Left lung (tissue), 14 donors: ENCODE measurements at places on chromosomes 2 and 18.
A peak's percentile ranks its signal among the peaks of the same experiment; 100 is the strongest.

GRCh38 chr18:43789234-43790000, 512.1 kb upstream of the SYT4 start:
- H3K36me3 ChIP-seq = no peaks in the 10 kb centered on the region
- H3K27ac ChIP-seq = no peak overlapping the region
- H3K4me3 ChIP-seq = no peak overlapping the region
- H3K27me3 ChIP-seq = no peaks in the 10 kb centered on the region

GRCh38 chr2:241853651-241854341, 4.9 kb downstream of the PDCD1 start:
- no peak for DNase-seq
- H3K27ac ChIP-seq = no peak overlapping the region
- H3K4me3 ChIP-seq = no peak overlapping the region

- H3K36me3 ChIP-seq = no peaks in the 10 kb centered on the region
- no peak overlapping the region for H3K4me3 ChIP-seq
- no peak for DNase-seq
Measured at GRCh38 chr2:205781244-205781931, 99.1 kb downstream of the NRP2 start.

GRCh38 chr2:219042750-219043149, 1.4 kb upstream of the CFAP65 start:
- H3K4me1 ChIP-seq = no peaks in the 10 kb centered on the region
- H3K27me3 ChIP-seq = peaks cover 19% of the 10 kb centered on the region
- H3K4me3 ChIP-seq = no peak overlapping the region
- H3K27ac ChIP-seq = no peak overlapping the region
- DNase-seq = no peak
- no peaks in the 10 kb centered on the region for H3K36me3 ChIP-seq

DNA sequence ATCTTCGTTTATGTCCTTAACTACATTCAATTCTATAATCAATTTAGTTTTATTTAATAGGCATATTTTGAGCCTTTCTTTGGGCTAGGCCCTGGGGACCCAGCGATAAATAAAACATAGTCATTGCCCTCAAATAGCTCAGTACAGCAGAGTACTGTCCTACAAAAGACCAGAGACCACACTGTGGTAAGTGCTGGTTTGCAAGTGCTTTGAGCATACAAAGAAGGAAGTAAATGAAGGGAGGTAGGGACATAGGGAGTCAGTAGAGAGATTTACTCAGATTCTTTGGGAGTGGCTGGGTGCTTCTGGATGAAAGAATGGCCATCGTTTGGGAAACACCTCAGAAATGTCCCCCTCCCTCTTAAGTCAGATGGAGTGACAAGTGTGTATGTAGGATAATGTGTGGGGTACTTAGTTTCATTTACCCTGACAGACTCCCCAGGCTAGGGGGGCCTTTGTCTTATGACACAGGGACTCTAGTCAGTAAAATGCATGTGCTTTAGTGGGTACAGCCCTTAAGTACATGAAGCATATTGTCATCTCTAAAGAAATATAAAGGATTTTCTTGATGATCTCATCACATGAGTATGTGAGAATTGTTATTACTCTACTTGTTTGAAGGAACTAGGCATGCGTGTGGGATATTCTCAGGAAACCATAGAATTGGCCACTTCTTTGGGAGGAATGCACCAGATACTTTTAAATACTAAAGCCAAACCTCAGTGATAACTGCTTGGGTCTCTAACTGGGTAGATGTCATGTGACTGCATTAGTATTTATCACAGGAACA, 35.1 kb downstream of the MAPRE2 start:
- H3K4me1 ChIP-seq = peaks cover 32% of the 10 kb centered on the region
- H3K4me3 ChIP-seq = no peak overlapping the region
- H3K27ac ChIP-seq = no peak overlapping the region
- H3K27me3 ChIP-seq = no peaks in the 10 kb centered on the region
- no peaks in the 10 kb centered on the region for H3K36me3 ChIP-seq

DNA sequence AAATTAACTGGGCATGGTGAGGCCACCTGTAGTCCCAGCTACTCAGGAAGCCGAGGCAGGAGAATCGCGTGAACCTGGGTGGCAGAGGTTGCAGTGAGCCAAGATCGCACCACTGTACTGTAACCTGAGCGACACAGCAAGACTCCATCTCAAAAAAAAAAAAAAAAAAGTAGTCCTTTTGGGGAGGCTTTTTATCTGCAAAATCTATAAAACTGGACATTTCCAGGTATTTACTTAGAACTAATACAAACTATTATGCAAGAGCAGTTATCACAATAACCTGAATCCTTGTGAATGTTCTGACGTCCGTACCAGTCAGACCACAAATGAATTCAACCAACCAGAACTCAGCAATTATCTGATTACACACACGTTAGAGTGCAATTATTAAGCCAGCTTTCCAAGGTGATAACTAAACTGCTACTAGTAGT, 8.8 kb upstream of the RAPH1 start:
- H3K4me1 ChIP-seq = no peaks in the 10 kb centered on the region
- H3K27ac ChIP-seq = no peak overlapping the region
- H3K27me3 ChIP-seq = no peaks in the 10 kb centered on the region
- no peak for DNase-seq
- no peaks in the 10 kb centered on the region for H3K36me3 ChIP-seq
- H3K4me3 ChIP-seq = no peak overlapping the region

- no peak overlapping the region for H3K27ac ChIP-seq
- H3K4me1 ChIP-seq = no peaks in the 10 kb centered on the region
- H3K27me3 ChIP-seq = no peaks in the 10 kb centered on the region
- DNase-seq = no peak
Measured at GRCh38 chr2:200223205-200223784, 83.2 kb upstream of the SPATS2L start.

- no peaks in the 10 kb centered on the region for H3K36me3 ChIP-seq
- no peak for DNase-seq
- H3K4me1 ChIP-seq = no peaks in the 10 kb centered on the region
- H3K27me3 ChIP-seq = no peaks in the 10 kb centered on the region
Measured at GRCh38 chr2:40558761-40559160, 106.9 kb upstream of the SLC8A1 start.

DNA sequence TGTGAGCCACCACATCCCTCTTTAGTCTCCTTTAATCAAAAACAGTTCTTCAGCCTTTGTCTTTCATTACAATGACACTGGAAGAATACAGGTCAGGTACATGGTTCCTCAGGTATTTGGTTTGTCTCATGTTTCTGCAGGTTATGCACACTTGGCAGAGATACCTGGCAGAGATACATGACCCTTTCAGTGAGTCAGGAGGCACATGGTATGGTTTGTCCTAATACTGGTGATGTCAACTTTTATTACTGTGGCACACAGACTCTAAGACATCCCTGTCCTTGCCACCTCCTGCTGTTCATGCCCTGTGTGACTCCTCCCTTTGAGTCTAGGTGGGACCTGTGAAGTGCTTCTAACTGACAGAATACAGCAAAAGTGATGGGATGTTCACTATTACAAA, 58.4 kb downstream of the SPIRE1 start:
- peaks cover 21% of the 10 kb centered on the region for H3K4me1 ChIP-seq
- H3K27me3 ChIP-seq = no peaks in the 10 kb centered on the region
- DNase-seq = no peak

DNA sequence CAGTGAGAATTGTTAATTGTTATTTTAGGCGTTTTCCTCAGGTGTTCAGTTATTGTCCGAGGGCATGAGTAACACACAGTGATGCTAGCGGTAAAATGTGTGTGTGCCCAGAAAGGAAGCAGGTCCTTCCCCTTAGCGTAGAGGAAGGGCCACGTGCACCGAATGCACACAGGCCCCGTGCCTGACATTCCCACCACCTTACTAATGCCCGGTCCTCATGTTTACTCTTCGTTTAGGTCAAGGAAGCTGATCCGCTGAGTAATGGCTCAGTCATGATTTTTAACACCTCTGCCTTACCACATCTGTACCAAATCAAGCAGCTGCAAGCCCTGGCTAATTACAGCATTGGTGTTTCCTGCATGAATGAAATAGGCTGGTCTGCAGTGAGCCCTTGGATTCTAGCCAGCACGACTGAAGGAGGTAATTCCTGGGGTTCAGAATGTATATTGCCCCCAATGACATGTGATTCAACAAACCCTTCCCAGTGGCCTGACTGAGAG, 76.7 kb downstream of the MERTK start:
- peaks cover 8% of the 10 kb centered on the region for H3K4me1 ChIP-seq
- DNase-seq = no peak
- H3K27me3 ChIP-seq = no peaks in the 10 kb centered on the region
- H3K36me3 ChIP-seq = peaks cover 40% of the 10 kb centered on the region

DNA sequence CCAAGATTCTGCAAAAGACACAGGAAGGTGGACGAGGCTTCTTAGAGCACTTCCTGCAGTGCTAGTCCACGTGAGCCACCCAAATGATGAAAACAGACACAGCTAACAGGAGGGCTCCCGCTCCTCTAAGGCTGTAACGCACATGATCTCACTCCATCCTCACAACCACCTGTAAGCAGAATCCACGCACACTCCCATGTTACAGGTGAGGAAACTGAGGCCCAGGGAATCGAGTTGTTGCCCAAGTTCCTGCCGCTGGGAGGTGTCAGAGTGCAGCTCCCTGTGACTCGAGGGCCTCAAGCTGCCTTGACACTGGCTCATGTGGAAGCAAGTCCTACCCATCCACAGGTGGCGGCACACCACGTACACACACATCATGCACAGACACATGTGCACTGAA, 4.4 kb downstream of the DNMT3A start:
- peaks cover 12% of the 10 kb centered on the region for H3K4me1 ChIP-seq
- no peak overlapping the region for H3K4me3 ChIP-seq
- H3K27ac ChIP-seq = no peak overlapping the region
- DNase-seq = no peak

DNA sequence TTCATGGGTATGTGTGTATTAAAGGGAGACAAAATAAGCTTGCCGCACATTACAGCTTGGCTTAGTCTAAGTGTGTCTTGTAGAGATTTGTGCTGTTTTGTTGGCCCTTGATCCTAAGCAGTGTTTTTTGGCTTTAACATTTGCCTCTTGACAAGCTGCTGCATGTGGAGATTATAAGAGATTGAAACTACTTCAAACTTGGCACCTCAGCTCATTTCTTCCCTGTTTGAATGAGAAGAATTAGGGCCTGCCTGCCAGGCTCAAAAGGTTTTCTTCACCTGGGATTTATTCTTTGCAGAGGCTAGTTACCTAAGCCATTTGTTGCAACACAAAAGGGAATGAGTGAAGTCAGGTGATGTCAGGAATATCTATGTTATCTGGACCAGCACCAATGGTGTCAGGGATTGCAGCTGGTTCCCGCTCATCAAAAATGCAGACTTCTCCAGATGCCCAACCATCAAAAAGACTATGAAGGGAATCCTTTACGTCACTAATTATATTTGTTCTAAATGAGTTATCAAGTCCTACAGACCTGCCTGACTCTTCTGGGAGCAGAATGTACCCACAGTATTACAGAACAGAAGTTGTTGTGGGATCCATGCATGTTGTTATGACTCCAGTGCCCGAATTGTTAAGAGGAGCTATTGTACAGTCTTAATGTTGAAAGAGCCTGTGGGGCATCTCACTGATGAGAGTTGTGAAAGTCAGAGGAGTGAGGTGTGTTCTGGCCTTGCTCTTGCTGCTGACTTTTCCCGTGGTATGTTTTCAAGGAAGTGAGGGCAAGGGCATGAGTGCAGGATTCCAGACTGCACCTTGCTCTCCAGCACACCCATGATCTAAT, 31.0 kb downstream of the ABCA12 start:
- no peaks in the 10 kb centered on the region for H3K36me3 ChIP-seq
- H3K4me1 ChIP-seq = no peaks in the 10 kb centered on the region
- H3K27me3 ChIP-seq = no peaks in the 10 kb centered on the region
- H3K4me3 ChIP-seq = no peak overlapping the region
- DNase-seq = peak; percentile 18

DNA sequence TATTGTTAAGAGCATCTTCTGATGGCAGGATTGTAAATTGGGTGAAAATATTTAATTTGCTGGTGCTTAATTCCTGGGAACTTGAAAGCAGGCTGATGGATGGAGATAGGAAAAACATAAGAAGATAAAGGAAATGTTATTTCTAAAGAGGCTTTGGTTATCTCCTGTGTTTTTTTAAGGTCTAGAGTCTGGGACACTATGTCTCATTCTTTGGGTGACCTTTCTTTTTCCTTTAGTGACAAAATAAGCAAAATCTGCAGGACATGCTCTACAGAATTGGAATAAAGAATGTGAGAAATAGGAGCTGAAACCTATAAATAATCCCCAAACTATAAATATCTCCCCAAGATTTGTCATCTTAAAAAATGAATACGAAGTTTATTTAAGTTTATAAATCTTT, 241.7 kb downstream of the DSC3 start:
- no peak overlapping the region for H3K27ac ChIP-seq
- no peaks in the 10 kb centered on the region for H3K27me3 ChIP-seq
- no peaks in the 10 kb centered on the region for H3K4me1 ChIP-seq
- no peak overlapping the region for H3K4me3 ChIP-seq

- no peaks in the 10 kb centered on the region for H3K27me3 ChIP-seq
- H3K4me1 ChIP-seq = no peaks in the 10 kb centered on the region
- no peak overlapping the region for H3K27ac ChIP-seq
- DNase-seq = no peak
Measured at GRCh38 chr2:204187229-204188083, 250.9 kb downstream of the ICOS start.

DNA sequence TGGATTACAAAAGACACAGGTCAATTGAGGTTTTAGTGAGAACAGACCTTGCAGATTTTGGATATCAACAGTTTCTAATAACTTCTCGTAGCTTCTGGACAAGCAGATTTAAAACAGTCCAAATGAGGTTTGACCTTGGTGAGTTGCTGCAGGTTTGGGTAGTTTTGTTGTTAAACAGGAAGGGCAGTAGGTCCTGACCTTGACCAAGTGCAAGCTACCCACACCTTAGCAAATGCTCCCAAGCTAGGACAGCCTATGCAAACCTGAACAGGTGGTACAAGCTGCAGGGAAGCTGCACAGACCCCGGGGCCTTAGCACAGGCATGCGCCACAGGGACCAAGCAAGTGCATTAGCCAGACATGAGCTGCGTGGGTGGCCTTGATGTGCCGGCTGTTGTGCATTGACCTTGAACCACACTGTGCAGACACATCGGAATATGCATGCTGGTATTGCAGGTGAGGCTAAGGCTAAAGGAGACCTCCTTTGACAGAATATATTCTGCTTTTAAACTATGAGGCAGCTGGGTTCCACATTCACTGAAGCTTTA, 40.2 kb upstream of the AGAP1 start:
- DNase-seq = no peak
- H3K27me3 ChIP-seq = no peaks in the 10 kb centered on the region
- H3K4me1 ChIP-seq = no peaks in the 10 kb centered on the region
- H3K36me3 ChIP-seq = no peaks in the 10 kb centered on the region
- H3K4me3 ChIP-seq = no peak overlapping the region
- no peak overlapping the region for H3K27ac ChIP-seq

GRCh38 chr2:200156166-200156835, 150.2 kb upstream of the SPATS2L start:
- no peaks in the 10 kb centered on the region for H3K36me3 ChIP-seq
- H3K27ac ChIP-seq = no peak overlapping the region
- no peak overlapping the region for H3K4me3 ChIP-seq
- DNase-seq = no peak

- no peak for DNase-seq
- peaks cover 5% of the 10 kb centered on the region for H3K27me3 ChIP-seq
- H3K27ac ChIP-seq = no peak overlapping the region
Measured at GRCh38 chr2:95057535-95058370, 32.2 kb downstream of the MAL start.

- no peak for DNase-seq
- H3K36me3 ChIP-seq = no peaks in the 10 kb centered on the region
- H3K4me3 ChIP-seq = no peak overlapping the region
- no peaks in the 10 kb centered on the region for H3K27me3 ChIP-seq
- no peak overlapping the region for H3K27ac ChIP-seq
Measured at GRCh38 chr2:7014174-7014640, 97.0 kb downstream of the RNF144A start.

- peak overlapping the region; percentile 47 for H3K27ac ChIP-seq
- no peaks in the 10 kb centered on the region for H3K36me3 ChIP-seq
- no peaks in the 10 kb centered on the region for H3K27me3 ChIP-seq
- peaks cover 26% of the 10 kb centered on the region for H3K4me1 ChIP-seq
- DNase-seq = no peak
Measured at GRCh38 chr2:231342061-231342711, 53.3 kb upstream of the B3GNT7 start.
